ENCODE measurements at places on chromosomes 12 and 14.

DNA sequence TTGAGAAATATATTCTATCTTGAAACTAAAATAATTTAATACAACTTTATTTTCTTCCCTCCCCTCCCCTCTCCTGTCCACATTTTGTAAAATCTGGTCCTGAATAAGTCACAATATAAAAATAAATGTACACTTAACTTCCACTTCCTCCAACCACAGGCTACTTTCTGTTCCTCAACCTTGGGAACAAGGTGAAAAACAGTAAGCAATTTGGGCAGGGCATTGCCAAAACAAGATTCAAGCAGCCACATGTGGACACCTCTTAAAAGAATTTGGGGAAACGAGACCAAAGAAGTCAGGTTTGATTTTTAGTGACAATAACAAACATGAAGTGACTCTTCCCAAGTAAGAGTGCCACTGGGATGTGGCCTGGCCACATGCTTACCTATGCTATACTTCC, 115.7 kb downstream of the PTPRQ start:
- DNase-seq, result no peak

GRCh38 chr14:73685328-73685727, 28.9 kb downstream of the PNMA1 start:
- DNase-seq, result no peak

DNA sequence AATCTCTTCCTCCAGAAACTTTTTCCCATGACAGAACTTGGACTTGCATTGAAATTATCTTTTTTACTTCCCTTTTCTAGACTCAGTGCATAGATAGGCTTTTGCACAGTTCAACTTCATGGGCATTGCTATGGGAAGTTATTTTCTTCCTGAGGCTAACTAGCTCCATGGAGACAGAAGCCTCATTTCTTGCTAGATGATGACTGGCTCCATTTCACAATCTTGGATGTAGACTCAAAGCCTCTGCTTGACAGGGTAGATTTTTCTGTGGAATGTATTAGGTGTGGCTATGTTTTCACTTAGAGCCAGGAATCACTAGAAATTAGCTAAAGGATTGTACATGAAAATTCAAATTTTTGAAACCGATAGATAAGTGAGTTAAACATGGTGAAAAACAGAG, 884.1 kb upstream of the MGAT4C start:
- no peak for DNase-seq

GRCh38 chr12:67483871-67484554, 164.5 kb upstream of the DYRK2 start:
- no peak for DNase-seq

DNA sequence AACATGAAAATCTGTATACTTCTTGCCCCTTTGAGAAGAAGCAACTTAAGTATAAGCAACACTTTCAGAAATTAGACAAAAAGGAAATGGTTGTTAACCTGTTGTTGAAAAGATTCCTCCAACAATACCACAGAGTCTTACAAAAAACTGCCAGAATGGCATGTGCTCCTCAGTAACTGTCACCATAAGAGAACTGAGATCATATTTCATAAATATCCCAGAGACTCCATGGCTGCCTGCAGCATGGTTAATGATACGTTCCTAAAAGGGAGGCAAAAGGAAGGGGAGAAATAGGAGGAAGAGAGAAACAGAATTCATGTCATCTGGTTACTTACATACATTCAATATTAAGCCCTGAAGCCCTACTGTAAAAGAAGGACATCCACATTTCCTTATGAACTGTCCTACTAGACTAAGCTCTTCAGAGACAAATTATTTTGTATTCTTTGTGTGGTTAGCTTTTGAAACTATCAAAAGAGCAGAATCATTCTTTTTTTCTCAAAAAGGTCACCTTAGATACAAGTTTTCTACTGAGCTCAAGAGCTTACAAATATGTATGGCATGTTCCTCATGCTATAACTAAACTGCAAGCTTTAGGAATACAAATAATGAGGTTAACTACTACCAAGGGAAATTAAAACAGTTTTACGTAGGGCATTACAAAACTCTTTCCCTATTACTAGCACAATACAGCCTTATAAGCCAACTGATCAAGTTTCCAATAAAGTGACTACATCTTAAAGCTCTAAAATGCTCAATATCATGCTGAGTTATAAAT, 37.8 kb downstream of the ERGIC2 start:
- no peak for DNase-seq

DNA sequence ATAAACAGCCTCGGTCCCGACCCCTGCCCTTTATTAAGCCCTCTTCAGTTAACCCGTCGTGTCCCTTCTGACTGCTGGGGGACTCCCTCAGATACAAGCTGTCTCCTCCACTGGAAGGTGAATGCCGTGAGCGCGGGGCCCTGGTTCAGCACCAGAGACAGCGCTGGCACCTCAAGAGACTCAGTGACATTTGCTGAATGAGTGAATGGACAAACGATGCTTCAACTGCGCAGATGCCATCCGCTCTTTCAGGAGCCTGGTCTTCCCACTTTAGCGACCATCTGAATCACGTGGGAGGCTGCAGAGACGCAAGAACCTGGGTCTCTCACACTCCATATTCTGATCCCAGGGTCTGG, 92.6 kb upstream of the SFSWAP start:
- DNase-seq, result no peak

DNA sequence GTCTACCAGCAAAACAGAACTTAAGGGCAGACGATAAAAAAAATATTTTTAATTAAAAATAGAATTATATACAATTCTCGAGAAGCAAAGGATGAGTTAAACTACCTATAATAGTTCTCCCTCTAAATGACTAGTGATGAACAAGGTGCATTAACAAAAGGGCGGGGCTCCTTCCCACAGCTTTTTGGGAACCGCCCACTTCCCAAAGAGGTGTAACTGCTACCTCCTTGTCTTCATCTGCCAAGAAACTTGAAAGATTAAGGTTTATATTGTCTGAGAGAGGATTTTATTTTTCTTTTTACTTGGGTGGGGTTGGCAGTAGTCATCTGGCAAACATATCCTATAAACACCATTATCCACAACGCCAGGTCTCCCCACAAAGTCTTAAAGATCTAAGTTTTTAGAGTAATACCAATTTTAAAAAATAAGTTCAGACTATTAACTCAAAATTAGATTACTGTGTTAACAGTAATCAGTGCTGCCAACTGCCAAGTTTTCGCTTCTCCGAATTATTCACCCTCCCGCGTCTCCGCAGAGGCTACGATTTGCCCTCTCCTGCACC, 938 bp downstream of the RALGAPA1 start:
- no peak for DNase-seq

- no peak for DNase-seq
These were observed 101.9 kb downstream of the SLC5A8 start for GRCh38 chr12:101108130-101108529.

DNA sequence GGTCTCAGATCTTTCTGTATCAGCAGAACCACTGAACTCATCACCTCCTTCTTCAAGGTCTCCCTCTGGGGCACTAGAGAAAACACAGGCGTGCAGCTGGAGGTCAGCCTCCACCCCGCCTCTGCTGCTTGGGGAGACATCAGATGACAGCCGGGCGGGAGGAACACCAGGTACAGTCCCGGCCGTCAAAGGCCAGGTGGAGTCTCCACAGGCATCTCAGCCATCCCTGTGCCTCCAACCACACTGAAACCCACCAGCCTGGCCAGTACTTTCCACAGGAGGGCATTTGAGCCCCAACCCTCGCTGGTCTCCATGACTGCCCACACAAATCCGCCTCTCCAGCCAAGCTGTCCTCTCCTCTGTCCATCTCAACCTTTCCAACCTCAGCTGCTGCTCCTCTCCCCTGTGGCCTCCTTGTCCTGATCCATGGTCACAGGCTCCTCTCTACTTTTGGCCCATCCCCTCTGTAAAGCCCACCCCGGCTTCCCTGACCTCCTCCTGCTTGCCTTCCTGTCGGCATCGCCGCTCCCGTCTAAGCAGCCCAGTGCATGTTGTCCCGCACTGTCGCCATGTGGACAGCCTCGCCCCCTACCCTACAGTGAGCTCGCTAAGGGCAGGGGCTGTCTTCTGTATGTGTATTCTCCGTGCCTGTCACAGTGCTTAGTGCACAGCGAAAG, 21.4 kb upstream of the FKBP4 start:
- no peak for DNase-seq

DNA sequence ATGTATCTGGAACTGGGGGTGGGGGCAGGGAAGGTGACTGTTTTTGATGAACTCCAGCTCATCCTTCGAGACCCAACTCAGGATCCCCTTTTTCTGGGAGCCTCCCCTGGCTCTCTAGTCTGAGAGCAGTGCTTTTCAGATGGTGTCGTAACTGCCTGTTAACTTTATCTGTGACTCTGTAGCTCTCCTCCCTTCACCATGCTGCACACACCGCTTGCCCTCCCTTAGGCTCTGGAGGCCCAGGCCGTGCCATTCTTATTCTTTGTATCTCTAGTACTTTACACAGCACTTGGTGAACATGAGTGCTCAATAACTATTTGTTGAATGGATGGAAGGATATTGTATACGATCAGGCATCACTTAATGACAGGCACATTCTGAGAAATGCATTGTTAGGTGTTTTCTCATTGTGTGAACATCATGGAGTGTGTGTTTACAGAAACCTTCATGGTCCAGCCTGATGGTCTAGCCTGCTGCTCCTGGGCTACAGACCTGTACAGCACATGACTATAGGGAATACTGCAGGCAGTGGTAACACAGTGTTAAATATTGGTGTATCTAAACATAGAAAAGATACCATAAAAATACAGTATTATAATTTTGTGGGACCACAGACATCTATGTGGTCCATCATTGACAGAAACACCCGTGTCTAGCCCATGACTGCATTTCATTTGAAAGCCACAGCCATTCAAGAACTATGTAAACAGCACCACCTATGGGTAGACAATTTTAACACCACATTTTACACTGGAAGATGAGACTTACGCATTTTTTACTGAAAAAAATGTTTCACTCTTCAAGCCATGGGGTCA, 91.8 kb downstream of the EML1 start:
- no peak for DNase-seq

- DNase-seq, result no peak
These were observed 1.6 kb upstream of the INF2 start for GRCh38 chr14:104687601-104688504.

GRCh38 chr12:68886636-68887572, 46.1 kb downstream of the CPM start:
- DNase-seq, result no peak

DNA sequence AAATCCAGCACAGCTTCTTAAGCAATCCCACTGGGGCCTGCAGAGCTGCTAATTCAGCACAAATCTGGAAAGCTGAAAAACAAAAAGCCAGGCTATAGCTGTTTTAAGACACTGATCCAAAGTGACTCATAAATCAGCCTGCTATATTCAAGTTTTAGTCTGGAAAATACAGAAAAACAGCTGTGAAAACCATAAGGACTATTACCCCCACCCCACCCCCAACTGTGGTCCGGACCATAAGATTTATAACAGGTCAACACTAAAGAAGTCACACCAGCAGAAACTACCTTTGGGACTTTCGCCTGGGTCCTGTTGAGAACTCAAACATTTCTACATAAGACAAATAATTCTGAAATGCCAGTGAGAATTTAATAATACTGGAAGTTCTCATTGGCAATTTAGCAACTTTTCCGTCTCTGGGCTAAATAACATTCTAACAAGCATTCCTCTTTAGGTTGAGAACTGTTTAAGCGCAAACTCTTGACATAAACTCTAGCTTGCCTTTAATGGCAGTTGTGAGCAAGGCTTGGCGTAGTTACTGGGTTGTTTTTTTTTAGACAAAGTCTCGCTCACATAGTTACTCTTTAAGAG, 3.3 kb downstream of the LRIG3 start:
- DNase-seq, result no peak

DNA sequence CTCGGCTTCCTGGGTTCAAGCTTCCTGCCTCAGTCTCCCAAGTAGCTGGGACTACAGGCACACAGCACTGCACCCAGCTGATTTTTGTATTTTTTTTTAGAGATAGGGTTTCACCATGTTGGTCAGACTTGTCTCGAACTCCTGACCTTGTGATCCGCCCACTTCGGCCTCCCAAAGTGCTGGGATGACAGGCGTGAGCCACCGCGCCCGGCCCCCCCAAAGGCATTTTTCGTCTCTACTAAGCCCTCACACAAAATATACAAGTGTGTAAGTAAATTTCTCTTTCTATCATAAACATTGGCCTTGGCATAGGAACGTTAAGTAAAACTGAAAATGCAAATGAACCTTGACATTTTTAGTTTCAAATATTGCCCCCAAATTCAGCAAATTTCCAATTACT, 2.1 kb downstream of the ACAD10 start:
- no peak for DNase-seq

GRCh38 chr12:111412007-111412829, 6.5 kb downstream of the SH2B3 start:
- DNase-seq, result no peak

DNA sequence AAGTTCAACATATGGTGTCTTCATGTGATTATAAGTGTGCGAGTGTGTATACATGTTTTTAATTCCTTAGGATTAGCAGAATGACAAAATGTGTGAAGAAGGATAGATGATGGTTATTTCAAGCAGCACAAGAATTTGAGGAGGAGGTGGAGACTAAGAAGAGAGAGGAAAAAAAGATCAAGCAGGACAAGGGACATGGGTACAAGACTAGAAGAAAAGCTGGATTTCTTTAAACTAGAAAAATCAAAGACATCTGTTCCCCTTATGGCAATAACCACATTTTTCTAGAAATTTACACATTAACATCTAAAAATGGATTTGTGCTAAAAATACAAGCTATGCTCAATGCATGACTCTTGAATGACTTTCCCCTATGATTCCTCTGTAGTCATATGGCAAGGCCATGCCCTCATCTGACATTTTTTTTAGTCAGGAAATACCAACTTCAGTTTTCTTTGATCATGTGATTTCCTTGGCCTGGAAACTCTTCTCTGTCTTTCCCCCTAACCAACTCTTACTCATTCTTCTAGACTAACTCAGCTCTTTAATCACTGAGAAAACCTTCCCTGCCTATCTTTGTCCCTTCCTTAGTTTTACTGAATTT, 435.8 kb downstream of the NRXN3 start:
- DNase-seq, result no peak

DNA sequence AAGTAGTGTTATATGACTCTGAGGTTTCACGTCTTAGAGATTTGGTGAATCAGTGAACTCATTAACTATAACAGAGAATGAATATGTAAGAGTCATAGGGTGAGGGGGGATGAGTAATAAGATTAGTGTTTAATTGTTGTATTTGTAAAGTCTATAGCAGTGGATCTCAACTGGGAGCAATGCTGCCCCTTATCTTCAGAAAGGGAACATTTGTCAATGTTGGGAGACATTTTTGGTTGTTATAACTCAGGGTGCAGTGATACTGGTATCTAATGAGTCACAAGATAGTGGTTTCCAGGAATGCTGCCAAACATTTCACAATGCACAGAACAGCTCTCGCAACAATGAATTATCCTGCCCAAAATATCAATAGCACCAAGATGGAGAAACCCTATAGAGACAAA, 1193.7 kb downstream of the GALC start:
- no peak for DNase-seq

- no peak for DNase-seq
These were observed 52.1 kb downstream of the DERA start for GRCh38 chr12:15963271-15963670.

- DNase-seq, result no peak
These were observed 161.5 kb downstream of the SEC23A start for GRCh38 chr14:38941488-38941887.
